Naive B cell (primary cell): ENCODE measurements at places on chromosomes 6 and 20. TPM values are rescaled to one million over a fixed set of nuclear protein-coding genes. Genes with fewer than 3 reads are reported as not detected.

Gene MLN
- not detected for polyA plus RNA-seq

Gene B4GALT5
- not detected for polyA plus RNA-seq

Gene CLVS2
- polyA plus RNA-seq = not detected

Gene FRMD1
- polyA plus RNA-seq = not detected

Gene KIAA0408
- not detected for polyA plus RNA-seq

Gene CHRNA4
- not detected for polyA plus RNA-seq

Gene CCN5
- polyA plus RNA-seq = not detected

Gene TAF4
- polyA plus RNA-seq = 2.1 TPM

Gene LPA
- not detected for polyA plus RNA-seq

Gene TEAD3
- 0.14 TPM for polyA plus RNA-seq

Gene KHDC1L
- polyA plus RNA-seq = not detected

Gene NKAIN4
- polyA plus RNA-seq = not detected

Gene ABCC10
- polyA plus RNA-seq = 11.3 TPM

- DNase-seq = no peak
- no peaks in the 10 kb centered on the region for H3K36me3 ChIP-seq
- no peak overlapping the region for H3K4me3 ChIP-seq
- H3K27me3 ChIP-seq = no peaks in the 10 kb centered on the region
- H3K4me1 ChIP-seq = no peaks in the 10 kb centered on the region
Observed at GRCh38 chr6:108027594-108027993, 46.9 kb downstream of the OSTM1 start.

GRCh38 chr20:52859156-52859876, 112.8 kb upstream of the TSHZ2 start:
- peak overlapping the region; percentile 54 for H3K27ac ChIP-seq
- no peaks in the 10 kb centered on the region for H3K4me1 ChIP-seq
- no peaks in the 10 kb centered on the region for H3K27me3 ChIP-seq
- DNase-seq = no peak
- no peaks in the 10 kb centered on the region for H3K36me3 ChIP-seq

GRCh38 chr6:149319422-149319821, 1.9 kb downstream of the TAB2 start:
- peaks cover 32% of the 10 kb centered on the region for H3K4me1 ChIP-seq
- no peak for DNase-seq
- no peaks in the 10 kb centered on the region for H3K36me3 ChIP-seq
- peak overlapping the region; percentile 72 for H3K27ac ChIP-seq

DNA sequence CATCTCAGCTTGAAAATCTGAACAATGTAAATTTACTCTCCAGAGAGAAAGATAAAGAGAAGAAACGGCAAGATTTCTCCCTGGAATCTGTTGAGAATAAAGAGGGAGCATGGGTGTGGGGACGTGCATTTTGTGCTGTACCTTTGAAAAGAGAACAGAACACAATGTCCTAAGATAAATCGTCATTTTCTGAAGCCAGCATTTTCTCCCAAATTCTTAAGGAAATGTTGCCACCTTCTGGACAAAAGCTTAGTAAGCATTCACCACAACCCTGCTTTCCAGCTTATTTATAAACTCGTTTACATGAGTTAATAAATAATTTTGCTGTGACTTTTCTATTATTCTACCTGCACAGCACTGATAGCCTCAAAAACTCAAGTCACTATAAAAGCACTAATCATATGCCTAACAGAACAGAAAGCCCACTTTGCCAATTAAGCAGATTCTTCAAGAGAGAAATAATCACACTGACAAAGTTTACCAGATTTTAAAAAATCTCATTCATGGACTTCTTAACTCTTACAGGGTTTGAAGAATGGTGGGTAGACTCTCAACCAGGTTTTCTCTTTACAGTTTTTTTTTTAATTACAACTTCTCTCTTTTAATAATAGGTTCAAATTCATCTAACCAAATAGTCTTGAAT, 155.8 kb downstream of the MBOAT1 start:
- no peak overlapping the region for H3K27ac ChIP-seq
- H3K27me3 ChIP-seq = peaks cover 3% of the 10 kb centered on the region
- no peaks in the 10 kb centered on the region for H3K36me3 ChIP-seq

DNA sequence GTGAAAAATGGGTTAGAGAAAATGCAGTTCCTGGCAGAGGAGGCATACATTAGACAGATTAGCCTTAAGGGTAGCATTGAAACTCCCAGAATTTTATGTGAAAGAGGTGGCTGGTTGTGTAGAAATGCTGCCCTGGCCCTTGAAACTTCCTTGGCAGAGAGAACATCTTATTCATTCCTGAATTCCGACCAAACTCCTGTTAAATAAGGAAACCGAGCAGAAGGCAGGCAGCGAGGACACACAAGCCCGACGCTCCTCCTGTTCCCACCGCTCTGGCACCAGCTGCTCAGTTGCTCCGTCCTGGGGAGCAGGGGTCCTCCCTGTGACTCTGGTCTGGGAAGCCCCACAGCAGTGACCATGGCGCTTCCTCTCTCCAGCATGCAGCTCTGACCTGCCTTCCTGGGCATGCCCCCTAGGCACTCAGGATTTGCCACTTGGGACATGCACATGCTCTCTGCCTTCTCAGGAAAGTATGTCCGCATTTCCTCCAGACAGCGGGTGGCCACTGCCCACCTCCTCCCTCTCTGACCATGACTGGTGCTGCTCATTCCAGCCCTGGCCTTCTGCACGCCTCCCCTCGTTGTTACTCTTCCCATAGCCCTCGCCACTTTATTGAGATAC, 35.2 kb upstream of the CLDN20 start:
- no peak overlapping the region for H3K4me3 ChIP-seq
- H3K4me1 ChIP-seq = no peaks in the 10 kb centered on the region
- no peaks in the 10 kb centered on the region for H3K27me3 ChIP-seq
- H3K36me3 ChIP-seq = peaks cover 6% of the 10 kb centered on the region
- no peak overlapping the region for H3K27ac ChIP-seq

DNA sequence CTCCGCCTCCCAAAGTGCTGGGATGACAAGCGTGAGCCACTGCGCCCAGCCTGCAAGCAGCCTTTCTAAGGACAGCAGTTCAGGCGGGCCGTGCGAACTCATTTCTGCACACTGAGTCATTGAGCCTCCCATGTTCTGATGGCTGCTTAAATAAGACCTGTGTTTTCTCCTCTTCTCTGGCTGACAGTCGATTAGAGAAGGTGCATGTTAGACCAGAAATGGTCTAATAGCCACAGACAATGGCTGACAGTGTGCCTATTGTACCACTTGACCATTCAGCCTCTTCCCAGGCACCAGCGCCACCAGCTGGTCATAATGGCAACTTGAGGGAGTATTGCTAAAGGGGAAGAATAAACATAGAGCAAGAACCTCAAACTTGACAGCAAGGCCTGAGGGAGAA, 6.2 kb downstream of the CST11 start:
- no peaks in the 10 kb centered on the region for H3K27me3 ChIP-seq
- H3K4me1 ChIP-seq = no peaks in the 10 kb centered on the region
- H3K27ac ChIP-seq = no peak overlapping the region

- no peak overlapping the region for H3K27ac ChIP-seq
- H3K4me1 ChIP-seq = no peaks in the 10 kb centered on the region
- DNase-seq = no peak
- no peak overlapping the region for H3K4me3 ChIP-seq
- H3K27me3 ChIP-seq = peaks cover 54% of the 10 kb centered on the region
- no peaks in the 10 kb centered on the region for H3K36me3 ChIP-seq
Observed at GRCh38 chr6:3868544-3868943, 19.4 kb downstream of the FAM50B start.

GRCh38 chr20:49534255-49534712, 33.7 kb downstream of the PTGIS start:
- H3K27ac ChIP-seq = no peak overlapping the region
- DNase-seq = peak; percentile 27
- H3K4me3 ChIP-seq = no peak overlapping the region
- peaks cover 5% of the 10 kb centered on the region for H3K4me1 ChIP-seq
- H3K36me3 ChIP-seq = no peaks in the 10 kb centered on the region

GRCh38 chr6:21802175-21802822, 208.7 kb downstream of the SOX4 start:
- no peak overlapping the region for H3K27ac ChIP-seq
- H3K4me3 ChIP-seq = no peak overlapping the region
- H3K36me3 ChIP-seq = no peaks in the 10 kb centered on the region
- no peaks in the 10 kb centered on the region for H3K4me1 ChIP-seq
- H3K27me3 ChIP-seq = no peaks in the 10 kb centered on the region
- no peak for DNase-seq

DNA sequence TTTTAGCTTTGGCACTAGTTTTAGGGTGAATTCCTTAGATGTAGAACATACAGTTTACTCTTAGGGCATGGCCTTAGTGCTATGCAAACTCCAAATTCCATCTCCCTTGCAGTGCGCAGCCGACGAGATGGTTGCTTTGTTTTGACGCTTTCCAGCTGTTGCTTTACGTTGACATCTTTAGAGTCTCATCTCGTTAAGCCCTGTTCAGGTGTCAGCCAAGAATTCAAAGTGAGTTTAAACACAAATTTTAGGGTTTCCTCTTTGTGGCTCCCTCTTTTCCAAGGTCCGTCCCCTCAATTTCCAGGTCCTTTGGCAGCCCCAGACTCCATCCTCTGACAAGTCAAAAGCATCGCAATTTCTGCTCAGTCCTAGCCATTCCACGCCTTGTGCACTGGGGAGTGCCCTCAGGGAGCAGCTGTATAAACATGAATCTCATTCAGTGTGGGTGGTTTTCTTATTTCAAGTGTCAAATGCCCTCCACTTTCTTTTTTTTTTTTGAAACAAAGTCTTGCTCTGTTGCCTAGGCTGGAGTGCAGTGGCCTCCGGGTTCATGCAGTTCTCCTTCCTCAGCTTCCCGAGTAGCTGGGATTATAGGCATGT, 14.1 kb upstream of the MAK start:
- H3K27ac ChIP-seq = no peak overlapping the region
- peaks cover 26% of the 10 kb centered on the region for H3K27me3 ChIP-seq
- peaks cover 9% of the 10 kb centered on the region for H3K36me3 ChIP-seq
- H3K4me3 ChIP-seq = no peak overlapping the region

- no peak overlapping the region for H3K4me3 ChIP-seq
- H3K27me3 ChIP-seq = no peaks in the 10 kb centered on the region
- H3K4me1 ChIP-seq = no peaks in the 10 kb centered on the region
- H3K27ac ChIP-seq = no peak overlapping the region
Observed at GRCh38 chr6:112796712-112797111, 449.6 kb downstream of the RFPL4B start.

GRCh38 chr6:129543981-129544380, 166.0 kb downstream of the ARHGAP18 start:
- DNase-seq = no peak
- H3K36me3 ChIP-seq = no peaks in the 10 kb centered on the region
- H3K4me1 ChIP-seq = no peaks in the 10 kb centered on the region
- H3K4me3 ChIP-seq = no peak overlapping the region

GRCh38 chr6:109073344-109074132, 21.1 kb downstream of the SESN1 start:
- H3K4me1 ChIP-seq = peaks cover 32% of the 10 kb centered on the region
- no peaks in the 10 kb centered on the region for H3K36me3 ChIP-seq
- no peak overlapping the region for H3K27ac ChIP-seq

- no peak for DNase-seq
- no peaks in the 10 kb centered on the region for H3K4me1 ChIP-seq
- no peaks in the 10 kb centered on the region for H3K36me3 ChIP-seq
- no peak overlapping the region for H3K4me3 ChIP-seq
- H3K27ac ChIP-seq = no peak overlapping the region
- no peaks in the 10 kb centered on the region for H3K27me3 ChIP-seq
Observed at GRCh38 chr6:167956491-167956890, 41.0 kb upstream of the KIF25 start.

DNA sequence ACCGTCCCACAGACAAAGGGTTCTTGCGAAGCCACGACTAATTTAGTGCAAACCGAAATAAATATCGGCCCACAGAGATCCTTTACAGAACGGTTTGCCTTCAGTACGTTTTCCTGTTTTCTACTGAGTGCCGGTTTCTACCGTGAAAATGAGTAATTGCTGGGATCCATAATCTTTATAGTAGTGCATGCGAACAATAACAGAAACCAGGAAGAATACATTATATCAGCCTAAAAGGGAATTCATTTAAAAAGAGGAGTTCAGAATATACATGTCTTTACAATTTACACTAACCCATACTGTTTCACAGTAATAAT, 292 bp upstream of the MTCL3 start:
- H3K27ac ChIP-seq = no peak overlapping the region
- DNase-seq = no peak
- H3K4me1 ChIP-seq = peaks cover 22% of the 10 kb centered on the region
- no peak overlapping the region for H3K4me3 ChIP-seq

GRCh38 chr6:83928286-83928685, 68.8 kb downstream of the CYB5R4 start:
- no peak overlapping the region for H3K4me3 ChIP-seq
- H3K27ac ChIP-seq = no peak overlapping the region
- H3K36me3 ChIP-seq = peaks cover 46% of the 10 kb centered on the region
- no peaks in the 10 kb centered on the region for H3K27me3 ChIP-seq

- H3K36me3 ChIP-seq = no peaks in the 10 kb centered on the region
- no peak overlapping the region for H3K4me3 ChIP-seq
- no peaks in the 10 kb centered on the region for H3K4me1 ChIP-seq
- DNase-seq = no peak
Observed at GRCh38 chr20:49457444-49457843, 25.0 kb downstream of the KCNB1 start.

- no peak for DNase-seq
- H3K4me3 ChIP-seq = no peak overlapping the region
- H3K36me3 ChIP-seq = no peaks in the 10 kb centered on the region
- no peak overlapping the region for H3K27ac ChIP-seq
- H3K27me3 ChIP-seq = no peaks in the 10 kb centered on the region
Observed at GRCh38 chr6:56915832-56916231, 39.1 kb upstream of the BEND6 start.

GRCh38 chr6:17714879-17715851, 8.4 kb upstream of the NUP153 start:
- no peaks in the 10 kb centered on the region for H3K4me1 ChIP-seq
- DNase-seq = no peak
- no peaks in the 10 kb centered on the region for H3K27me3 ChIP-seq
- no peak overlapping the region for H3K4me3 ChIP-seq

GRCh38 chr6:39593646-39594045, 131.6 kb downstream of the KIF6 start:
- H3K4me3 ChIP-seq = no peak overlapping the region
- H3K4me1 ChIP-seq = no peaks in the 10 kb centered on the region
- H3K27ac ChIP-seq = no peak overlapping the region
- peaks cover 18% of the 10 kb centered on the region for H3K27me3 ChIP-seq
- no peaks in the 10 kb centered on the region for H3K36me3 ChIP-seq

DNA sequence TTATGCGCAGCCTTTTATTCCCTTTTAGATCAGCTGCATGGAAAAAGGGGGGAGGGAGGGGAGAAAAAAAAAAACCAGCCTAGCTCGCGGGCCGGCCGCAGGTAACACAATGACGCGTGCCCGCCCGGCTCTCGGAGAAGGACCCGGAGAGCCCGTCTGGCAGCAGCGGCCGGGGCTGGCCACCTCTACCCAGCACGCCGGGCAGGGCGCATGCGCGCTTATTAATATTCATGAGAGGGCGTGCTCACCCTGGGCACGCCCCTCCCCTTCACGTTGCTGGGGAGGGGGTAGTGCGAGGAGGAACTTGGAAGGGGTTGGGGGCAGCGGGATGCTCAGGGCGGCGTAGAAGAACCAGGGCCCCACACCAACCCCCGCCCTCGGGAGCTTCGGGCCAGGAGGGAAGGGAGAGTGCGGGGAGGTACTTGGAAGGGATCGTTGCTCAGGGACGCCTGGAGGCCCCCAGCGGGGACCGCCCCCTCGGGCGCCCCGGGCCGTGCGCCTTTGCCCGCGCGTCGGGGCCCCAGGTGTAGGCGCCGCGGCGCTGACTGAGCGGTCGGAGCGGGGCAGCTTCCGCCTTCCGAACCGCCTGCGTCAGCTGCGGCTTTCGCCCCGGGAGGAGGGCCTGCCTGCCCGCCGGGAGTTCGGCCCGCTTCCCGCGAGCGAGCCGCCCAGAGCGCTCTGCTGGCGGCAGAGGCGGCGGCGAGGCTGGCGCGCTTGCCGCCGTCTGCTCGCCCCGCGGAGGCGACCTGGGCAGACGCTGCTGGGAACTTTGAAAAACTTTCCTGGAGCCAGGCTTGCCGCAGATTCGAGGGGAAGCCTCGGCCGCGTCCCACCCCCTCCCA, at the start of gene JAG1:
JAG1 (minus strand) TSS at position 158 of the 842 bp plus-strand sequence. CDS start 469 bp downstream, outside the sequence.
- DNase-seq = peak; percentile 68
- H3K4me3 ChIP-seq = peak within 1 kb of the TSS; percentile 89
- H3K27ac ChIP-seq = peak within 1 kb of the TSS; percentile 81
- no peaks in the 10 kb centered on the region for H3K36me3 ChIP-seq
